ENCODE measurements at places on chromosomes 3 and 15.

GRCh38 chr3:76267851-76268380 lies 482.6 kb upstream of the ZNF717 start:
- DNase-seq, result no peak

DNA sequence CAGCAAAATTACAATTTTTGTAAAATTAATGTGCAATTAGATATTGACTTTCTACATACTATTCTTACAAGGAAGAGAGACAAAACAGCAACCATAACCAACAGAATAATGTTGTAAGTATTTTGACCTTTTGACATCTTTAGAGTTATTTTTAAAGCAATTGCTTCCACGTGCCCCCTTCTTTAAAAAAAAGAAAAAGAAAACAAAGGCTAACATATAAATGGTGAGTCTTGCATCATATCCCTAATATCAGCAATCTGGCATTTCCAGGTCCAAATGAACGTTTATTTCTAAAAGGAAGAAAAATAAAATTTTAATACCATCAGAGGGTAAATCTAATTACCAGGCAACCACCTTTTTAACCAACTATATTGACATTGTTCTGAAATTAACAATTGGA lies 19.3 kb upstream of the STRIT1 start:
- no peak for DNase-seq

- no peak for DNase-seq
These were observed 247.7 kb upstream of the CTNNB1 start for GRCh38 chr3:40951636-40952035.

DNA sequence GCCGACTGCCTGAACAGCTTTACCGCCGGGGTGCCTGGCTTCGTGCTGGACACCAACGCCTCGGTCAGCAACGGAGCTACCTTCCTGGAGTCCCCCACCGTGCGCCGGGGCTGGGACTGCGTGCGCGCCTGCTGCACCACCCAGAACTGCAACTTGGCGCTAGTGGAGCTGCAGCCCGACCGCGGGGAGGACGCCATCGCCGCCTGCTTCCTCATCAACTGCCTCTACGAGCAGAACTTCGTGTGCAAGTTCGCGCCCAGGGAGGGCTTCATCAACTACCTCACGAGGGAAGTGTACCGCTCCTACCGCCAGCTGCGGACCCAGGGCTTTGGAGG lies 815 bp downstream of the SPINT1 start:
- DNase-seq, result no peak

DNA sequence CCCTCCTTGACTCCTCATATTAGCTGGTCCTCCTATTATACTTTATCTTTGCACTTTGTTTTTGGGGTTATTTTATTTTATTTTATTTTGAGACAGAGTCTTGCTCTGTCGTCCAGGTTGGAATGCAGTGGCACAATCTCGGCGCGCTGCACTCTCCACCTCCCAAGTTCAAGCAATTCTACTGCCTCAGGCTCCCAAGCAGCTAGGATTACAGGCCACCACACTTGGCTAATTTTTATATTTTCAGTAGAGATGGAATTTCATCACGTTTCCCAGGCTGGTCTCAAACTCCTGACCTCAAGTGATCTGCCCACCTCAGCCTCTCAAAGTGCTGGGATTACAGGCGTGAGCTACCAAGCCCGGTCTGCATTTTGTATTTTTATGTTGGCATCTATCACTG lies 126.7 kb downstream of the FOXB1 start:
- DNase-seq, result no peak

DNA sequence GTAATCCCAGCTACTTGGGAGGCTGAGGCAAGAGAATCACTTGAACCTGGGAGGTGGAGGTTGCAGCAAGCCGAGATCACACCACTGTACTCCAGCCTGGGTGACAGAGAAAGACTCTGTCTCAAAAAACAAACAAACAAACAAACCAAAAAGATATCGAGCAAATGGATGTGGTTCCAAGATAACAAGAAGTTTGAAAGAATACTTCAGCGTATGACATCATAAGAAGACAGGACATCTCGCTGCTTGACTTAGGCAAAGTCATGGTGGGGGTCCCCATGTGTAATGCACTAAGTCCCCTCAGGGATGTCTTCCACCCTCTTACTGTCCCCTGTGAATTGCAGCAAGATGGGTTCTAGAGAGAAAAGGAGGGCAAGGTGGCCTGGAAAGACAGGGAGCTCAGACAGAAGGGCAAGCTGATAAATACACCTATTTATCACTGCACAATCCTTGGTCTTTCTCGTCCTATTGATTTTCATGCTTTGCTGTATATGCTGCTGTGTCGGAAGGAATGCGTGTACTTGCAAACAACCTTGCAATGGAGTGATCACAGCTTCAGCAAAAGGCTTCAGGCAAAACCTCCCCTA lies 115.0 kb downstream of the BDH1 start:
- no peak for DNase-seq

DNA sequence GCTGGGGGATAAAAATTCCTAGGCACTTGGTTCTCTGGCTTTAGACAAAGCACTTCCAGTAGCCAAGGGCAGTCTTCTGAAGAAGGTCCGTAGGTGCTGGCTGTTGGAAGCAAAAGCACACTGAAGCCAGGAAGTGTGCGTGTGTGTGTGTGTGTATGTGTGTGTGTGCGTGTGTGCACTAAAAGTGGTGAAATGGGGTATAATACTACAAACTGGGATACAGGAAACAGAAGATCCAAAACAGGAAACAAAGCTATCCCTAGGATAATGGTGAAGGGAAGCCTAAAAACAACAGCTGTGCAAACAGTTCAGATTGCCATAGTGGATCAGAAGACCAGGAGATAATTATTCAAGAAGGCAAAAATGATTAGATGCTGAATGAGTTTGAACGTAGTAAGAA lies 103.4 kb downstream of the IL20RB start:
- DNase-seq, result no peak

GRCh38 chr3:43979645-43980044 lies 262.0 kb upstream of the TOPAZ1 start:
- no peak for DNase-seq

GRCh38 chr3:165336786-165337185 lies 140.6 kb upstream of the SLITRK3 start:
- DNase-seq, result no peak

DNA sequence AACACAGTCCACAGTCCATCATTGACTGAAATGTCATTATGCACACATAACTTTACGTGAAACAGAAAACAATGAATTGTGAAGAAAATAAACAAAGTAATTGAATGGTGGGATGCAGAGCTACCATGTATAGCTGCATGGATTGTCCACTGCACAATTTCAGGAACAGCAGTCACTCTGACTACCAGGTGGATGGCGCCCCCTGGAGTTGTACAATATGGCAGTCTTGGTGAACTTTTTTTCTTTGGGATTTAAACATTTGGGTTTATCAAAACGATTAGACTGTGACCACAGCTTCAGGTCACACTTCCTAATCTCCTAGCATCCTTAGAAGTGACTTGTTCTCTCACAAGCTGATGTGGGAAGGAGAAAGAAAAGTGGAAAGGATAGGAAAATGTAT lies 48.9 kb upstream of the TCF12 start:
- DNase-seq, result no peak

- no peak for DNase-seq
These were observed 7.2 kb upstream of the CFAP161 start for GRCh38 chr15:81126892-81127291.

- no peak for DNase-seq
These were observed 121.2 kb upstream of the PLXND1 start for GRCh38 chr3:129727707-129728106.

- DNase-seq, result no peak
These were observed 140.2 kb upstream of the SKOR1 start for GRCh38 chr15:67685008-67685599.

DNA sequence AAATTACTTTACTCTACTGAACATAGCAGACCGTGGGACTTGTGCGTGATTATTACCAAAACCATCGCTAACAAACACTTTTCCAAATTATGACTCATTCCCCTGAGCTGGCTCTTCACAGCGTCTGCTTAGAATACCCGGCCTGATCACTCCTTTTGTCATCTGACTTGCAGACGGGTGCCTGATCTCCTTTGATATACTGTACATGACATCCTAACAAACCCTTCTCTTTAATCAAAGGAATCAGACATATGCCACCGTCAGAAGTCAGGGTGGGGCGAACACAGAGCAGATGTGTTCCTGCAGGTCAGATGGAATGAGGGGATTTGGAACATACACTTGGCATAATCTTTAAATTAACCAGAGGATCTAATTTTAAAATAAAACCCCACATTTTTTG lies 48.5 kb upstream of the SH3GL3 start:
- DNase-seq, result no peak

DNA sequence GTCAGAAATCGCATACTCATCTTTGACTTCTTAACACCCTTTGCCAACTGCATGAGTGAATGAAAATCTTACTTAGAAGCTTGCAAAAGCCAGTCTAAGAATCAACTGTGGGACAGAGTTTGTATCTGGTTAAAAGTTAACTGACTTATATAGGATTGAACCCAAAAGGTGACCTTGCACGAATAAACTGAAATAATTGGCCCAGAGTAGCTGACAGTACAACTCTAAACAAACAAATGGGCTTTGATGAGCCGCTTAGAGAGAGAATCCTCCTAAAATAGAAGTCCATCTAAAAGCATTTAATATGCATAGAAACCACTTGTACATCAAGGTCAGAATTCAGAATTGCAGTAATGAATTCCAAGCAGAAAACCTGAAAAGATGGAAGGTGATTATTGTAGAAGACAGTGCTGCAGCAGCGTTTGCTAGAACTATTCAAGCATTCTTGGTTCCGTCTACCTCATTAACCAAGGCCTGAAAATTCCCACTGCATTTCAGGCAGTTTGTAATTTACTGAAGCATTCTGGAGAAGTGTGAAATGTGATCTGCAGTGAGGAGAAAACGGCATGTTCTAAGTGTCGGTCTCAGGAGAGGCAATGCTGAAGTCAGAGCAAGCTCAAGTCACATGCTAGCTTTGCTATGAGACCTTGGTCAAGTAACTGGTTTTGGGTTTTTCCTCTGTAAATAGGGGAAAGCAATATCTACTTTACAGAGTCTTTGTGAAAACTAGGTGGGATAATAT lies 103.7 kb downstream of the CADPS start:
- no peak for DNase-seq

DNA sequence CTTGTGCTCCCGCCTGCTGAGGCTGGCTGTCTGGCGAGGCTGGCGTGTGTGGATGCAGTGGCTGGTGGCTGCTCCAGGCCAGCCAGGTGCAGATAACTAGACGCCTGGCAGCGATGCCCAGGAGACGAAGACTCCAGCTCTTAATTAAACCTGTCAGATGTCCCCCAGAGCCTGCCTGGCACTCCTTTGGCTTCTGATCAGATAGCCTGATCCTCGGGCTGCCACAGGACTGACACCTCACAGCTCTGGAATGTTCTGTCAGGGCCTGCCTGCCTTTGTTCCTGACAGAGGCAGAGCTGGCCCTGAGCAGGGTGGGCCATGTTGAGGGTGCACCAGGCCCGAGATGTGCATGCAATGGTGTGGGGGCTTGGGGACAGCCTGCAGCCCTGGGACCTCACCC lies 36.5 kb downstream of the PLXNA1 start:
- no peak for DNase-seq

GRCh38 chr15:39543651-39544050 lies 37.2 kb upstream of the THBS1 start:
- DNase-seq, result no peak

GRCh38 chr3:58708116-58708791 lies 41.7 kb upstream of the FAM3D start:
- no peak for DNase-seq

DNA sequence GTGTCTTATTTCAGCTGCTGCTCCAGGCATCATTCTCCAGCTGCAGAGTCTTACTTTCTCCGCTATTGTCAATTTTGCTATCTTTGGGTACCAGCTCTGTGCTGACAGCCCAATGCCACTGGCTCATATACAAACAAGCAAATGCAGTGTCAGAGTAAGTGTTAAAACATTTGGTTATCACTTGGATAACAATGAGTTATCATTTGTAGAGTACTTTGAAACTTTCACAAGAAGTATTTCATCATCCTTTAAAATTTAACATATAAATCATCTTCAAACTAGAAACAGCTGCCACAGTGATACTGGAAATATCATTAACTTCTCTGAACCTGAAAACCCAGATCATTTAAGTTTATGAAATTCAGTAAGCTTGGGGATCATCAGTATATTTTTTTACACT lies 13.8 kb downstream of the TSPAN3 start:
- DNase-seq, result no peak

DNA sequence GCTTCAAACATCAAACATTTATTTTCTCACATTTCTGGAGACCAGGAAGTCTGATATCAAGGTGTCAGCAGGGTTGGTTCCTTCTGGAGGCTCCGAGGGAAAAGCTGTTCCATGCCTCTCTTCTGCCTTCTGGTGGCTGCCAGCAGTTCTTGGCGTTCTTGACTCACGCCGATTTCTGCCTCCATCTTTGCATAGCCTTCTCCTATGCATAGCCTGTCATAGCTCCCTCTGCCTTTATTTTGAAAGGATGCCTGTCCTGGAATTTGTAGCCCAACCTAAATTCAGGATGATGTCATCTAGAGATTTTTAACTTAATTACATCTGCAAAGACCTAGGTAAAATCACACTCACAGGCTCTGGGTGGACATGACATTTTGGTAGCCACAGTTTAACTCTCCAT lies 70.4 kb downstream of the RGMA start:
- no peak for DNase-seq

GRCh38 chr3:117995842-117996437 lies 1038.7 kb downstream of the IGSF11 start:
- DNase-seq, result no peak

DNA sequence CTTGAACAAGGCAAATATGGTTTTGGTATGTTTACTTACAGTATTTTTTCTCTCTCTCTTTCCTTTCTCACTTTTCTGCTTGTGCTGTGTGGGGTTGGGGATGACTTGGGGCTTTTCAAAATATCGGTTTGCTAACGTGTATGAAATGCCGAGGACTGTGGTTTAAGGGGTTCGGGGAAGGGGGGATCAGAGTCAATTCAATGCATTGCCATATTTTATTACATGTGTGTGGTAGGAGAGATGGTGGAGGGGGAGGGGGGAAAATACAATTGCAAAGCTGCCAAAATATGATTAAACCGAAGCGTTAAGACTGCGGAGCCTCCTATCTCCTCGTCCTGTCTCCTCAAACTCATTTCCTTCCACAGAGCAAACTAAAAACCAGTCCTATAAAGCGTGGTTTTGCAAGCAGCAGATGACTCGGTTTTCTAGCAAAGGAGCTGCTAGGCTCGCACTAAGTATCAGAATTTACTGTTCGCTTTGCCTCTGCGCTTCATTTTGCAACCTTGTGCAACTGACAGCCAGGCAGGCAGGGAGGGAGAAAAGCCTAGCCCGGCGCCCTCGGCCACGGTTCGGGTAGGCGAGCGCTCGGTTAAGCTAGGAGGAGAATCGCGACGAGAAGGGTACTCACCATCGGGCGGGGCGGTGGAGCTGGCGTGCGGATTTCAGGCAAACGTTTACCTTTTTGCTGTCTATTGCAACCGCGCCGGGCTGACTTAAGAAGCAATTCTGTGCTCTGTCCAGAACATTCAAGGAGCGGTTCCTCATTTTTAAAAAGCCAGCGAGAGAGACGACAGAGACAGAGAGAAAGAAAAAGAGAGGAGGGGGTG lies 4.0 kb upstream of the NR2F2 start:
- DNase-seq, result no peak

DNA sequence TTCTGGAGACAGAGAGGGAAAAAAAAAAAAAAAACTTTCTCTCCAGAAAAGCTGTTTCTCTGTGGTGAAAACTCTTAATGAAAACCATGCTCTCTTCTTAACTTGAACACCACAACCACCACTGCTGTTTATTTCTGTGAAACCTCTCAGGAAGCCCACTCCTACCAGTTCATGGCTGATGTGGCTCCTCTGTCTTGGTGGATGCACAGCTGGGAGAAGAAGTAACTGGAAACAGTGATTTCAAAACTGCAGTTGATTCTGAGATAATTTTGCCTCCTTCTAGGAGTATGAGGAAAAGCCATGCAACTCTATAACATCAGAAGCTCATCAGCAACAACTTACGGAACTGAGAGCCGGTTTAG lies 40.2 kb upstream of the PYGO1 start:
- no peak for DNase-seq

Data from activated CD8-positive, alpha-beta memory T cell treated with anti-CD3 and anti-CD28 coated beads for 1 hour (primary cell).